ENCODE measurements at places on chromosomes 6 and 20.

GRCh38 chr6:132952986-132953385 lies 138.6 kb downstream of the RPS12 start:
- DNase-seq, result no peak

- no peak for DNase-seq
These were observed 9.7 kb downstream of the ATG5 start for GRCh38 chr6:106315765-106316374.

DNA sequence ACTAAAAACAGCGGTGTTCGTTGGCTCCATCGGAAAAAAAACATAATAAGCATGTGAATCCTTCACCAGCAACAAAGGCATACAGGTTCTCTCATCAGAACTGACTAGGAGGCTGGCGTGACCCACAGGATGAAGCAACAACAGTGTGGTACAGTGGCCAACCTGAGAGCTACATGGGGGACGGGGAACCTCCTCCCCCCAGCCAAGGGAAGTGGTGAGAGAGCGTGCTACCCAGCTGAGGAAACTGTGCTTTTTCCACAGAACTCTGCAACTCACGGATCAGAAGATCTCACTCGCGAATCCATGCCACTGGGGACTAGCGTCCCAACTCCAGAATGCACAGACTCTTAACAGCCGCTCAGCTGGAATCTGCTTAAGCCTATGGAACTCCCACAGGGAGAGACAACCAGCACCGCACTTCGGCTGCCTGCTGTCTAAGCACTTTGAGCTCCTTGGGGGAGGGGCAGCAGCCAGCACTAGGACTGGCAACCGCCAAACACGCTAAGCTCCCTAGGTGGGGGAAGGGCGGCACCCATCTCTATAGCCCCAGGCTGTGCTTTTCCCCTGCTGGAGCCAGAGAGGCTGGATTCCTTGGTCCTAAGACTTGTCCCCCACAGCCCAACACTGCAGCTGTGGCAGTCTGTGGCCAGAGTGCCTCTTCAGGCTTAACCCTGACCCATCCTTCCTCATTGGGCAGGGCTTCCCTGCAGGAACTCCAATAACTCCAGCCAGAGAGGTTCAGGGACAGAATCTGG lies 538.3 kb upstream of the BTBD3 start:
- no peak for DNase-seq

DNA sequence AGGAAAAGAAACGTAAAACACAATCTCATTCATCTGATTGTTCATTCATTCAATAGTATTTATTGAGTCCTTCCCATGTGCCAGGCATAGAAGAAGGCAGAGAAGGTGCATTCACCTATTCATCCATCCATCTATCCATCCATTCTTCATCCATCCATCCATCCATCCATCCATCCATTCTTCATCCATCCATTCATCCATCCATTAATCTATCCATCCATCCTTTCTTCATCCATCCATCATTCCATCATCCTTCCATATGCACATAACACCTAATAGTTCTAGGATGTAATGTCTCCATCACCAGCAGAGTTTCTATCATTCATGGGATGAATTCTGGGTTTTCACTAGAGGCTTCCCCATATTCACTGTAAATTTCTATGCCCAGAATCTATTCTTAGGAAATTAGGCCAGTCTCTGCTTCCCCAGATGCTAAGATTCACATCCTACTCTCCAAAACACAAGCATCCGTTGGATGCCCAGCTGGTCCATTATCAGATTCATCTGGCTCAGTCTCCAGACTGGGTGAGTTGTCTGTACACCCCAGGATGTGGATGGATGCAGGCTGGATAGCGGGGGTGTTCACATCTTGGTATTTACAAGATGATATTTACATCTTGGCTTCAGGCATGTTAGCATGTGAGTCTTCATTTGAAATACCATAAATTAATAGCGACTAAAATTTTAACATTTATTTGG lies 517.7 kb upstream of the SULF2 start:
- DNase-seq, result no peak

Measured in left lung (tissue), 14 donors.